T-helper 2 cell (primary cell): ENCODE measurements at places on chromosomes 16 and 17.

DNA sequence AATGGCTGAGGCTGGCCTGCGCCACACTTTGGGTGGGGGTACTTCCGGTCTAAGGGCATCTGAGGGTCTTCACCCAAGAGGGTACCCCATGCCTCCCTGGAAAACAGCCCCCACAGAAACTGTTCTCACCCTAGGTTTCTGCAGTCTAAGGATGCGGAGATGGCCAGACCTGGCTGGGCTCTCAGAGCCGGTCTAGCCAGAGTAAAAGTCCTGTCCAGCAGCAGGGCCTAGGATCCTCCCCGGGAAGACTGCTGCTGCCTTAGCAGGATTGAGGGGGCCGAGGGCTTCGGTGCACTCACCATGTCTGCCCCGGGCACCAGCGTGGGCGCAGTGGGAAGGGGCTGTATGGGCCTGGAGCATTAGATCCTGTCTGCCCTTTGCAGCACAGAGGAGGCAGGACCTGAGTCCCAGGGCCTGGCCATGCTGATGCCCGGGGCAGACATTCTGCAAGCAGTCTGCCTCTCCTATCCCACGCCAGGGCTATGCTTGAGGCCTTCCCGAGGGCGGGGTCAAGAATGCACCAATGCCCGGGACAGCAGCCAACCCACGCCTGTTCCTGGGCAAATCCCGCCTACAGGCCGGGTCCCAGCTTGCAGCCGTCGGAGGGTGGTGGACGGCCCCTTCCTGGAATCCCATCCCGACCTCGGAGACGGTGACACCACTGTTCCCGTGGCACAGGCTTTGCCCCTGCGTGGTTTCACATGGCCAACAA lies 54.7 kb downstream of the CBFA2T3 start:
- no peak for DNase-seq

GRCh38 chr17:17540278-17540906 lies 44.2 kb upstream of the RASD1 start:
- no peak for DNase-seq

DNA sequence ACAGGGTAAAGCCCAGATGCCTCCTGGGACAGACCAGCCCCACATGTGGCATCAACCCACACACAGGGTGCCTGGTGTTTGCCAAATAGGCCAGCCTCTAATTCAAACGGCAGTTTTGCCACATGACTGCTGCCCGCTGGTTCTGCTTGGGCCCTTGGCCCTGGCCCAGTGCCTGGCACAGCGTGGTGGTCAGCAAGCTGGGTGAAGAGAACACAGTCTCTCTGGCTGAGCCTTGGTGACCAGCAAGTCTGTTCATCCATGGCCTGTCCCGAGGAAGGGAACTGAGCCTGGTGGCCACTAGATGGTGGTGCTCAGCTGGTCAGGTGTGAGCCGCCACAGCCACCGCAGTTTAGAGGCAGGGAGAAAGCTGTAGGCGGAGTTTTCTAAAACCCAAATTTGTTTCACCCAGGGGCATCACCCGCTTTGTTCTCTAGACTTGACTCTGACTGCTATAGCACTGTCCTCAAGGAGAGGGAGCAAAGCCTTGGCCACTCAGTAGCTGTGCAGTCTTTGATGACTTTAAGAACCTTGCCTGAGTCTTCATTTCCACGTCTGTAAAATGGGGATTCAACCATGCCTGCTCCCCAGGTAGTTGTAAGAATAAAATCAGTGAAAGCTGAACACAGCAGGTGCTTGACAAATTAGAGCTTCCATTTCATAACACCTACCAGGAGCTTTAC lies 4.7 kb upstream of the GFAP start:
- DNase-seq: no peak

DNA sequence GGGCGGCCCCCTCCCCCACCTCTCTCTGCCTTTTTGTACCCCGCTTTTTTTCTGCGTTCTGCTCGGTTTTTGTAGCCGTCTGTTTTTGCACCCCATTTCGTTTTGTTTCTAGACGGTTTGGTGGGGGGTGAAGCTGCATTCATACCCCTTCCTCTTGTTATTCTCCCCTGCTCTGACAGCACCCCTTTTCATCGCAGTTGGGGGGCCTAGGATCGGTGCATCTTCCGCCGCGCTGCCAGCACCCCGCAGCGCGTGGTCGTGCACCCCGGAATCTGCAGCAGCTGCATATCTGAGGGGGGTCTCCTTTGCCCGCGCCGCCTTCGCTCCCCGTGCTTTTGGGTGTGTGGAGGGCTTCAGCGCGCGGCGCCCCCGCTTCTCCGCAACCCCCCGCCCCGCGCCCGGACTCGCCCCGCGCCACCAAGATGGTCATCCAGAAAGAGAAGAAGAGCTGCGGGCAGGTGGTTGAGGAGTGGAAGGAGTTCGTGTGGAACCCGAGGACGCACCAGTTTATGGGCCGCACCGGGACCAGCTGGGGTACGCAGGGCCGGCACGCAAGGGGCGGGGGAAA lies 455 bp downstream of the ATP1B2 start:
- DNase-seq: no peak

DNA sequence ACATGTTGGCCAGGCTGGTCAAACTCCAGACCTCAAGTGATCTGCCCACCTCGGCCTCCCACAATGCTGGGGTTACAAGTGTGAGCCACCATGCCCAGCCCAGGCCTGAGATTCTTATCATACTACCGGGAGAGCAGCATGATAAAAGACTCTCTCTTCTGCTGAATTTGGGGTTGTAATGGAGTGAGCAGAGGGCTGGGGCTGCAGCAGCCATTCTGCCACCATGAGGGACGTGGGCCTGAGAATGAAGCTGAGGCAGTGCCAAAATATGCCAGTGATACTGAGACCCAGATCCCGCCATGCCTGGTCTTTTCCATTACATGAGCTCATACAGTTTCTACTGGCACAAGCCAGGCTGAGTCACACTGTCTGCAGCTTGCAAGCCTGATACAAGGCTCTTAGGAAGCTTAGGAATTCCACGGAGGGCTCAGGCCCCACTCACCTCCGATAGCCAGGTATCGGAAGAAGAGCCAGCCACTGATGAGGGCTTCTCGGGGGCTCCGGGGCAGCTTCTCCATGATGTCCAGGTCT lies 19.6 kb upstream of the P2RX1 start:
- no peak for DNase-seq

GRCh38 chr16:3281222-3281820 lies 2.0 kb upstream of the ZNF263 start:
- no peak for DNase-seq

- no peak for DNase-seq
These were observed 286.6 kb downstream of the SOX9 start for GRCh38 chr17:72407336-72407909.

- DNase-seq: no peak
These were observed 16.9 kb upstream of the MYLK3 start for GRCh38 chr16:46765050-46765449.

- DNase-seq: no peak
These were observed 559 bp downstream of the CLUH start for GRCh38 chr17:2710803-2711607.

GRCh38 chr17:74241431-74241830 lies 28.1 kb downstream of the TTYH2 start:
- DNase-seq: no peak

DNA sequence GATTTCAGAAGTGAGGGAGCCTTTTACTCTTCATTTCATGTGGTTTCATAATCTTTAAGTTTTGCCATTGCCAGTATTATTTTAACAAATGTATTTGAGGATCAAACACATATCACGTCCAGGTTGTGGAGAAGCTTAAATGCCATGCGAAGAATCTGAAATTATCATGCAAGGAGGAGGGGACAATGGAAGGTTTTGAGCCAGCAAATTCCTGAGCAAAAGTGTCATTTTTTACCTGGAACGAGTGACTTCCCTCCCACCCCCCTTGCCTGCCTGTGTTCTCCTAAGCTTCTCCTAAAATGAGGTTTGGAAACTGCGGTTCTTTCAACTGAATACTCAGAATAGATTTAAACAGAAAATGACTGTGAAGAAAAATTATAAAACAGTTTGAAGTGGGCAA lies 77.6 kb downstream of the C16orf95 start:
- no peak for DNase-seq

DNA sequence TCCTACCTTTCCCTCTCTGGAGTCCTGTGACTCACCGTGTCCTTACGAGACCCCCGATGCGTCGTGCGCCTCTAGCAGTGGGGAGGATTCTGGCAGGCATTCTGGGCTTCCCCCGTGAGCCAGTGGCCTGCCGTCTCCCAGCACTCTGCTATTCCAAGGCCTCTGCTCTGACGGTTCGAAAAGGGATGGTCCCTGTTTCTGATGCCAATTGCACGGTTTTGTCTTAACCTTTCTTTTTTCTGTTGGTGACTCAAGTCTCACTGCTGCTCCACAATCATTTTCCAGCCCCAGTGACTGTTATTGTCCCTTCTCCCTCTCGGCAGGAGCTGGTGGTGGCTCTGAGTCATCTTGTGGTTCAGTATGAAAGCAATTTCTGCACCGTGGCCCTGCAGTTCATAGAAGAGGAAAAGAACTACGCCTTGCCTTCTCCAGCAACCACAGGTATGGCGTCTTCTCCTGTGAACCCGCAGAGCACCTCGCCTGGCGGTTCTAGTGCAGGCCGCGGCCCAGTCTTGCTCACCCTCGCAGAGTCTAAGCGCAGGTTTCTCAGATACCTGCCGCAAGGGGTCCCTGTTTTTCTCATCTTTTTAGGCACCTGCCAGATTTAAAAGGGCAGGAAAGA lies 100.1 kb upstream of the CHMP6 start:
- DNase-seq: peak; percentile 97

DNA sequence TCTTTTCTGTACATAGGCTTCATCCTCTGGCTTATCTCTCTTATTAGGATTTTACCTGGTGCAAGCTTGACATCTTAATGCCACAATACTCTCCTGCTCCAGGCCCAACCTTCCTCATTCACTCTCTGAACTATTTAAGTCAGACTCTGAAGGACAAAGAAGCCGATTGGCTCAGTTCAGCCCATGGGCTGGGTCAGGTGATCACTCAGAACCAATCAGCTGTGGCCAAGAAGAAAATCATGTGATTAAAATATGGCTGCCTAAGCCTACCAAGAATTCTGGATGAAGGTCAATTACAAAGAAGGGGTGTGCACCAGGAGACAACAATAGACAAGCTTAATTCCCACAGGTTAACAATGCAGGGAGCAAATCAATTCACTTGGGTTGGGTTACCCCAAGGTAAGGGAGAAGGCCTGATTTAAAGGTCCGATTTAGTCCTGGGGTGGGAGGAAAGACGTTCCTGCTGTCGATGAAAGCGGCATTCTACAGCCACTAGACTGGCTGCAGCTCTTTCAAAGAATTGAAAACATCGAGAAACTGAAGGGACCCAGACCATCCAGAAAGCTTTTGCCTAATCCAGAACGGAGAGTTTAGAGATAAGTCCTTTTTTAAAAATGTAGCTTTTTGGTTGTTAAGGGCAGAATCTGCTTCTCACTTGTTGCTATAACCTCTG lies 42.9 kb upstream of the NFAT5 start:
- no peak for DNase-seq

DNA sequence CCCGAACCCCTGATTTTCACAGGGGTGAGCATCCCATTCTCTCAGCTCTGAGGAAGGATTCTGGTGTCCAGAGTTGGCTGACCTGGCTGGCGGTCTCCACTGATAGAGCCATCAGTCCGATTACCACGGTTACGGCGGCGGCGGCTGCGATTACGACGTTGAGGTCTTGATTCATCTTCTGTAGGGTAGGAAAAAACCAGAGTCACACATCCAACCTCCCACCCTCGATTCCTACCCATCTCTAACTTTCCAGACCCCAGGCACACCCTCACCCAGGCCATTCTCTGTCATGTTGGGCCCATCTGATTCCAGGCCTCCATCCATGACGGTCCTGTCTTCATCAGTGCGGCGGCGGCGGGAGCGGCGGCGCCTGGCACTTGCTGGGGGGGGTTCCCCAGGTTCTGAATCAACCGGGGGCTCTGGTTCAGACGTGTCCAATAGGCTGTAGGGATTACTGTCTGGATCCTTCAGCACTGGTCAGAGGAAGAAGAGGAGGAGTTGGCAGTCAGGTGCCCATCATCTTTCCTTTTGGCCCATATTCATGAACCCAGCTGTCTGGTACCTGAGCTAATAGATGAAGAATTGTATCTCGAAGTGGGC lies 2.6 kb upstream of the SOX15 start:
- DNase-seq: no peak

DNA sequence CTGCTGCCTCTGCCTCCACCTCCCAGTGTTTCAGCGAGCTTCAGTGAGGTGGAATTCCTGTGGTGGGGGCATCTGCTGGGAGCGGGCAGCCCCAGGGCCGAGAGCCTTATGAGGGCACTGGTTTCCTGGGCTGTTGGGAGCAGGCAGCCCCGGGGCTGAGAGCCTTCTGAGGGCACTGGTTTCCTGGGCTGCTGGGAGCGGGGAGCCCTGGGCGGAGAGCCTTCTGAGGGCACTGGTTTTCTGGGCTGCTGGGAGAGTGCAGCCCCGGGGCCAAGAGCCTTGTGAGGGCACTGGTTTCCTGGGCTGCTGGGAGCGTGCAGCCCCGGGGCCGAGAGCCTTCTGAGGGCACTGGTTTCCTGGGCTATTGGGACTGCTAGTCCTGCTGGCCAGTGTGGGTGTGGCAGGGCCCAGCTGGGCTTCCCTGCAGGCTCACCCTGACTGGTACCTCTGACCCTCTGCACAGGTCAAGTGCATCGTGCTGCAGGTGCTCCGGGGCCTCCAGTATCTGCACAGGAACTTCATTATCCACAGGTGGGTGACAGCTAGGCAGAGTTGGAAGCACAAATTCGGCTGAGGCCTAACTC lies 5.6 kb downstream of the CDK10 start:
- DNase-seq: no peak
